ENCODE measurements at places on chromosomes 4 and X.

GRCh38 chr4:173835903-173836302, 305.9 kb upstream of the HAND2 start:
- peak; percentile 41 for DNase-seq

GRCh38 chr4:154528869-154529268, 21.3 kb downstream of the PLRG1 start:
- no peak for DNase-seq

DNA sequence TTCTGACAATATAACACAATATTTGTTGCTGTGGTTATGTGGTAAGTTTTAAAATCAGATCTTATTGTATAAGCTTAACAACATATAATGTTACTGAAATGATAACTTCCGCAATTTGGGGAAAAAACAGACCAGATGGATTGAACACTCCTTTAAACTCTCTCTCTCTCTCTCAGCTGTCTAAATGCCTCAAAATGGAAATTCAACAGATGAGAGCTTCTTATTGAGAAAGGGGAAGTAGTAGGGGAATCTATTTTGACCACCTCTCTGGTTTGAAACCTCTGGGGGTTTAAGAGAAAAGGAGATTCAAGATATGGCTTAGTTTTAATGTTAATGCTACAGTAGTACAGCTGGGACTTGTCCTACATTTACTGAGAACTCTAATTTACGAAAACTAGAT, 40.3 kb downstream of the DMD start:
- no peak for DNase-seq

DNA sequence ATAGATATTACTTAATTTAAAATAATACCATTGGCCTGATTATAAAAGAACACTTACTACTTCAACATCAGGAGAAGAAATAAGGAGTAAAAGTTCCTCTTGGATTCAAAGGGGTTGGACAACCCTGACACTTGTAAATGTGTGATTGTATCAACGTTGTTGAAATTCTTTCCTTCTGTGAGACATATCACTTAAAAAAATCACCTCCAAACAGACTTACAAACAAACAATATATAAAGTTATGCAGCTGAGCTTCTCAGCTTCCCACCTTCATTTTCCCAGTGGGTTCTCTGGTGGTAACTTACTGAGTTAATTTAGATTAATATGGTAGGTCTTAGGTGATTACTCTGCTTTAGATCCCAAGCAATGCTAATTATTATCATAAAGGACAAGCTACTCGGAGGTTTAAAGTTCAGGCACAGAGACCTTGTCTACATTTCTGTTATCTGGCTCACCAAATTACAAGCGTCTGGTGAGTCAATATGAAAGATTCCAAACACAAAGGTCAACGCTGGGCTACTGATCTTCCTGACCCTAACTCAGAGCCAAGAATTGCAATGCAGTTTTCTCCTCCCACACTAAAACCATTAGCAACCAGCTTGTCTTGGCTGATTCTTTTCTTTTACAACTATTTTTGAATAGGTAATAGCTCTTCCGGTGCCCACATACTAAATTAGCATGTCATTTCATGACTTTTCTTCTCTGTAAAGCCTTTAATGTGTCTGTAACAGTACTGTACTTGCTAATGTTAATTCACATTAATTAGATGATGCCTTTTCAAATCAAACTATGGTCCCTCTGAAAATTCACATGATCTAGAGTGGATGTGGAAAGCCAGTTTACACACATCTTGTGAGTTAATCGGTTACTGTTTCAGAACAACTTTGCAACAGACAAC, 157.6 kb downstream of the RASL11B start:
- DNase-seq = no peak

GRCh38 chrX:84453351-84454246, 48.7 kb downstream of the HDX start:
- no peak for DNase-seq

All from AG09309 (cell line).